Cortex of kidney (tissue), 1 donor: ENCODE measurements at places on chromosomes 6 and 20.

DNA sequence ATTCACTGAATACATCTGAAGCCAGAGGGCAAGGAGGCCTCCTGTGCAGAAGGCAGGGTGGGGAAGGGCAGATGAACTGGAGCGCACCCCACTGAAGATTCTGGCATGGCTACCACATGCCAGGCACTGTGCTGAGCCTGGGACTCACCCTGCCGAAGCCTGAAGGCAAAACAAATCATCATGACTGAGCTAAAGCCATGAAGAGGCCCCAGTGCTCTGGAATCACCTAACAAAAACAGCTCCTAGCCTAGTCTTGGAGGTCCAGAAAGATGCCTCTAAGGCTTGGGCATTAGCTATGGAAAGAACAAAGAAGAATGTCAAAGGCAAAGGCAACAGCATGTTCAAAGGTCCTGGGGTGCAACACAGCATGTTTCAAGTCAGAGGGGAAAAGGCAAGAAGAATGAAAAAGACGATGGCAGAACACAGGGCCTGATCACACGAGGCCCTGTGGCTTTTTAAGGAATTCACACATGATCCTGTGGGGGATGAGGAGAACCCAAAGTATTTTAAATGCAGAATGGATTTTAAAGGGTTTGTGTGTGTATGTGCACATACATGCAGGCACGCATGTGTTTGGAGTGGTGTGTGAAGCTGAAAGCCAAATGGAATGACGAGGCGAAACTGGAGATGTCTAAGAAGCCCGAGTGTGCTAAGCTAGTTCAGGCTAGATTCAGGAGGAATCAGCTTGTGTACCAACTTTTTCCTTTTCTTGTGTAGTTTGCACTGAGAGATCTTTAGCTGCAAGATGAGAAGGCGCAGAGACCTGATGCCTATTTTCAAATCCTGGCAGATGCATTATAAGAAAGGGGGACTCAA is 261.4 kb downstream of the ZNF217 start:
- DNase-seq: no peak

DNA sequence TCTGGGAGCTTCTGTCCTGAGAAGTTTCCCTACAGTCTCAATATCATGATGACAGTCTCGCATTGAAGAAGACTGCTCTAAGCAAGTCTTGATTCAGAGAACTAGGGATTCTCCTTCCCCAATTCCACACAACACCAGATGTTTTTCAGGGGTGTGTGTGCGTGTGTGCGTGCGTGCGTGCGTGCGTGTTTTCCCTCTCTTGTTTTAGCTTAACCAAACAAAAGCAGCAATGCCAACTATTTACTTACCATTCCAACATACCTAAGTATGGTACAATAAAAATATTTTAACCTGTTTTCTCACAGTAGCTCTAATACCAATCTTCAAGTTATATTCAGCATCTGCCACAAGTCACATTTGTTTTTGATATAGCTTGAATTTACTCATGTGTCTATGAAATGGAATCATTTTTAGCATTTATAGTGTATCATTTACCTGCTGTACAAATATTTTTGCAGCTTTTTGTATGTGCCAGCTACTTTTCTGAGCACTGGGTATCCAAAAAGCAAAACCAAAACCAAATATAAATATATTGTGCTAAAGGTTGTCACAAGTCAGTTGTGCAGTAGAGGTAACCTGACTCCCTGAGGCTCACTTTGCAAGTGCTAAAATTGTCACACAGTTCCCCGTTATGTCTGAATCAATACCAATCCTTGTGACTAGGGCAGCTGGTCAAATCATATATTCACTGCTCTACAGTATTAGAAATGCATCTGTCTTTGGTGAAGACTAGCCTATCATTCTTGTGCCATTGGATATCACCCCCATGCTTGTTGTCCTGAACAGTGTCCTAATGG is 21.7 kb upstream of the MYLIP start:
- no peak for DNase-seq

GRCh38 chr6:2429460-2429859 is 184.1 kb upstream of the GMDS start:
- DNase-seq: no peak

DNA sequence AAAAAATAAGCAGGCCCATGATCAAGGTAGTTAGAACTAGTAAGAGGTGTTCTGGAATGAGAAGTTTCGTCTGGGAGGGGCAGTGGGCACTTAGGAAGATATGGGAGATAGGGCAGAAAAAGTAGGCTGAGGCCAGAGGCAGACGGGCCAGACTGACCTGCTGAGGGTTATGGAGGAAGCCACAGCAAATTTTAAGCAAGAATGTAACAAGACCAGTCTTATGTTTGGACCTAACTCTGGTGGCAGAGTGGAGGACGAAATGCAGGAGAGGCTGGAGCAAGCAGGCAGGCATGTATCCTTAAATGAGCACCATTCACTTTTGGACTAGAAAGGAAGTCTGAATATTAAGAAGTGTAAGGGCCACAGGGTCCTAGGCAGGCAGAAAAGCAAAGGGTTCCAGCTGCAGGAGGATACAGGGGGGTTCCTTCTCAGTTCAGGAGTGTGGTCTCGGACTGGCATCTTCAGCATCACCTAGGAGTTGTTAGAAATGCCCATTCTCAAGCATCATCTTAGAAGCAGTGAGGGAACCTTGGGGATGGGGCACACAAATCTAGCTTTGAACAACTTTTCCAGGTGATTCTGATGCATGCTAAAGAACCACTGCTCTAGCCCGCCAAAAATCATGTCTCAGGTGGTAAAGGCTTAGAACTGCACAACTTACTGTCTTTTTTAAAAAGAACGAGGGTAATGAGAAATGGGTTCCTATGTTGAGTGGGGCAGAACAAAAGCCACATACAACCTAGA is 1.7 kb upstream of the DSTN start:
- DNase-seq: no peak

DNA sequence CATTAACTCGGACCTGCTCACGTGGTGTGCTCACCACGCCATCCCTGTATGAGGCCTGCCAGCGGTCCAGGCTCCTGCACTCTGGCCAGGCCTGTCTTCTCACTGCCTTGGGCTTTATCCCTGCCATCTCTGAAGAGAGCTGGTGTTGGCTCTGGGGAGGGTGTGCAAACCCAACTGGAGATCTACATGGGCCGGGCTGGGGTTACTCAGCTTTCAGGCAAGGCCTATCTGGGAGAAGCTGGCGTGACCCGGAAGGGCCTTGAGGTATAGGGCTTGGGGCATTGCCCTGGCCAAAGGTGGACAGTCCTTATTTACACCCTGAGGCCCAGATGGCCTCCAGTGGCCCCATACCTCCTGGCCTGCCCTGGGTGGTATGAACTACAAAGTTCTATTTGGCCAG is 5.0 kb downstream of the SLC29A1 start:
- DNase-seq: no peak

GRCh38 chr6:6516666-6517458 is 71.7 kb upstream of the LY86 start:
- DNase-seq: no peak

GRCh38 chr6:75155631-75156030 is 50.2 kb downstream of the COL12A1 start:
- no peak for DNase-seq

- no peak for DNase-seq
These were observed 122.2 kb downstream of the JPH2 start for GRCh38 chr20:44064501-44065400.

DNA sequence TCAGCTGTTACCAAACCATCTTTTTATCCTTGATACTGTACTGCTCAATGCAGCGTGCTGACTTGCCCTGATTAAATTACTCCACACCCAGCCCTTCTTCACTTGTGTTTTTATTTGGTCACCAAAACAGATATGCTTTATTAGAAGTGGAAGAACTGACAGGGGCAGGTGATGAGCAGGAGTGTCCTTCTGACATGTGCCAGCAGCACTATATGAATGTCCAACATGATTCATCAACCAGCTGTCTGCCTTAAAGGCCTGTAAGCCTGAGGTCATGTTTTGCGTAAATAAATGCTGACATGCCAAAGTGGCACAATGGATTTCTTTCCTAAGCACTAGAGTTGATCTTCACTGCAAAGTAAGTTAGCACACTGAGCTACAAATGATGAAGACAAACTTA is 15.4 kb downstream of the POPDC3 start:
- no peak for DNase-seq

DNA sequence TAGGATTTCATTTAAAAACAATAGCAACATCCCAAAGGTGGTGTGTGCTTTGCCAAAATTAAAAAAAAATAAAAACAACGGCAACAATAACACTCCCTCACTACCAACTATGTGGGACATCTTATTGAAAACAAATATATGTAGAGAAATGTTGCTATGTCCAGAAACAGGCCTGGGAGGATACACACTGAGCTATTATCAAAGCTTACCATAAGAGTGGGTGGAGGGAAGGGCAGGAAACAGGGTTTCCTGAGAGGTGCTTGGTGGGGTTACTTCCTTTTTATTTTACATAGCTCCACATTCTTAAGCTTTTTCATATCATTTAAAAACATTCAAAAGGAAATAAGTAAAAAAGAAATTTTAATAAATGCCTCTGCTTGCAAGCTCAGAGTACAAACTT is 150.0 kb upstream of the RIPOR2 start:
- DNase-seq: no peak

GRCh38 chr6:125987026-125987617 is 782 bp downstream of the TRMT11 start:
- DNase-seq: no peak

GRCh38 chr6:20678831-20679352 is 144.6 kb downstream of the CDKAL1 start:
- no peak for DNase-seq

DNA sequence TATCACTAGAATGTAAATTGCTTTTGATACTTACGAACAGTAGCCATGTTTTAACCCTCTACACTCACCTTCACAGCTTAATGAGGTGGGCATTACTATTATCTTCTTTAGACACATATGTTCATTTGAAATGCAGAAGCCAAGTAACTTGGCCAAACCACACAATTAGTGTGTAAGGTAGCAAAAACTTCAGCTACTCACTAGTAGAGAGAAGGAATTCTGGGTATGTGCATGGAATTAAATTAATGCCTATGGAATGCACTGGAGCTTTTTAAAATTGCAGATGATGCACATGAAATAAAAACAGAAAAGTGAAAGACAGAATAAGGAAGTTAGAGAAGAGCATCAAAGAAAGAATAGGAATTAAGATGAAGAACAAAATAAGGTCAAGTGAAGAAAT is 494.0 kb downstream of the ADGRB3 start:
- DNase-seq: no peak

GRCh38 chr6:13810688-13811446 is 3.5 kb downstream of the MCUR1 start:
- no peak for DNase-seq

- DNase-seq: no peak
These were observed 468.2 kb upstream of the RUNX2 start for GRCh38 chr6:44859901-44860410.
